HCT116 (cell line): ENCODE measurements at places on chromosomes 16 and 17. TPM values are rescaled to one million over a fixed set of nuclear protein-coding genes. Genes with fewer than 3 reads are reported as not detected.

The ITGA2B gene
- 7.6 TPM for total RNA-seq

The GRAPL gene
- total RNA-seq = 0.44 TPM

The EMP2 gene
- total RNA-seq = 32.6 TPM

The LGALS9B gene
- total RNA-seq = 0.20 TPM

The SMIM36 gene
- total RNA-seq = 0.37 TPM

The CNTNAP1 gene
- 6.4 TPM for total RNA-seq

The PRRT2 gene
- total RNA-seq = 4.0 TPM

The TMEM238L gene
- total RNA-seq = not detected

The MIEN1 gene
- 73.9 TPM for total RNA-seq

The NLRC3 gene
- total RNA-seq = 0.15 TPM

The FAM171A2 gene
- 18.0 TPM for total RNA-seq

The CEP295NL gene
- 1.9 TPM for total RNA-seq

The PABPN1L gene
- 0.57 TPM for total RNA-seq
